ENCODE measurements at places on chromosomes 6 and 20.

GRCh38 chr20:50295345-50295744 lies 104.7 kb downstream of the CEBPB start:
- DNase-seq = no peak

DNA sequence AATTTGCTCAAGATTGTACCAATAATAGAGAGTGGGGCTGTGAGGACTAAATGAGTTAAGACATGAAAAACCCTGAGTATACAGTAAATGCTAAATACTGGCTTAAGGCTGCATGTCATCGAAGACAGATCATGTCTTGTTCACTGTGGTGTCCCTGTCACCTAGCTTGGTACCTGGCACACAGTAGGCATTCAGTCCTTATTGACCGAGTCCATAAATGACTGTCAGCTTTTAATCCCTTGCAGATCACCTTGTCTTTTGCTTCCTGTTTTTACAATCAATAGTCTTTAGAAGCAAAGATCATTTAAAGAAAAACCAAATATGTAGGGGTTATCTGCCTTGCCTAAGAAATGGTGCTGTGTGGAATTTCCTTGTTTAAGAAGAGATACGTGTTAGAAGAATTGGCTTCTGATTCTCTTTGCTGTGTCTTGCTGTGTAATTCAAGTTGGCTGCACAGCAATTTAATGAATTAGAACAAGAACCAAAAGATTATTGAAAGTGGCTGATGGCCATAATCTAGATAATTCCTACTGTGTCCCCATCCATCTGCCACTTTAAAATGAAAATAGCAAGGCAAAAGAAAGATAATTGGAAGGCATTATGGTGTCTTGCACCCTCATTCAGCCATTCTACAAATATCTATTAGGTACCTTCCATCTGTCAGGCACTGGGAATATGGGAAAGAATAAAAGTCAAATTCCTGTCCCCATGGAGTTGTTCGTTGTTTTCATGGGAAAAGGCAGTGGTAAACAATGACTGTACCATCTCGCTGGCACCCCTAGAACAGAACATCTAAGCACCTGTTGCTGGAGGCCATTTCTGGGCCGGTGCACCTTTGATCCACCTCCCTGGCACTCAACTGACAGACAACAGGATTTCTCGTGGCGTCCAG lies 12.4 kb upstream of the MAPK13 start:
- no peak for DNase-seq

DNA sequence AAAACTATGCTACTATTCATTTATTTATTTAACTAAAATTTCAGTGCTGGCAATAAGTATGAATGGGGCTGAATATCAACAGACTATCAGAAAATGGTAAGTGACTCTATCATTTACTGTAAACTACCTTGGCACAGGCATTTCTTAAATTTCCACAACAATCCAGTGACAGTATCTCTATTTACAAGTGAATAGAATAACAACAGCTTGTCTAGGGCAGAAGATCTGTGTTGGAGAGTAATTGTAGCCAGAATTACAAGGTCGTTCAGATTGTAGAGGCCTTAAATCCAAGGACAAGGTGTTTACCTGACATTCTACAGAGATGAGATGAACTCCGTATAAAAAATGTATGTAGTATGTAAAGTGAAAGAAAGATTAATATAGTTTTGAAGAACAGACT lies 193.8 kb upstream of the SIM1 start:
- DNase-seq = no peak

DNA sequence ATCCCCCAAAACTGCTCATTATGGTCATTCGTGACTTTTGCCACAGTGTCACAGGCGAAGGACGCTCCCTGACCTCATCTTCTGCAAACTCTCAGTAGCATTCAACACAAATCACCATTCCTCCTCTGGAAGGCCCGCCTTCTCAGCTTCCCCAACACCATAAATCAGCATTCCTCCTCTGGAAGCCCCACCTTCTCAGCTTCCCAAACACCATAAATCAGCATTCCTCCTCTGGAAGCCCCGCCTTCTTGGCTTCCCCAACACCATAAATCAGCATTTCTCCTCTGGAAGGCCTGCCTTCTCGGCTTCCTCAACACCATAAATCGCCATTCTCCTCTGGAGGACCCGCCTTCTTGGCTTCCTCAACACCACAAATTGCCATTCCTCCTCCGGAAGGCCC lies 288.0 kb upstream of the AGPAT4 start:
- no peak for DNase-seq

DNA sequence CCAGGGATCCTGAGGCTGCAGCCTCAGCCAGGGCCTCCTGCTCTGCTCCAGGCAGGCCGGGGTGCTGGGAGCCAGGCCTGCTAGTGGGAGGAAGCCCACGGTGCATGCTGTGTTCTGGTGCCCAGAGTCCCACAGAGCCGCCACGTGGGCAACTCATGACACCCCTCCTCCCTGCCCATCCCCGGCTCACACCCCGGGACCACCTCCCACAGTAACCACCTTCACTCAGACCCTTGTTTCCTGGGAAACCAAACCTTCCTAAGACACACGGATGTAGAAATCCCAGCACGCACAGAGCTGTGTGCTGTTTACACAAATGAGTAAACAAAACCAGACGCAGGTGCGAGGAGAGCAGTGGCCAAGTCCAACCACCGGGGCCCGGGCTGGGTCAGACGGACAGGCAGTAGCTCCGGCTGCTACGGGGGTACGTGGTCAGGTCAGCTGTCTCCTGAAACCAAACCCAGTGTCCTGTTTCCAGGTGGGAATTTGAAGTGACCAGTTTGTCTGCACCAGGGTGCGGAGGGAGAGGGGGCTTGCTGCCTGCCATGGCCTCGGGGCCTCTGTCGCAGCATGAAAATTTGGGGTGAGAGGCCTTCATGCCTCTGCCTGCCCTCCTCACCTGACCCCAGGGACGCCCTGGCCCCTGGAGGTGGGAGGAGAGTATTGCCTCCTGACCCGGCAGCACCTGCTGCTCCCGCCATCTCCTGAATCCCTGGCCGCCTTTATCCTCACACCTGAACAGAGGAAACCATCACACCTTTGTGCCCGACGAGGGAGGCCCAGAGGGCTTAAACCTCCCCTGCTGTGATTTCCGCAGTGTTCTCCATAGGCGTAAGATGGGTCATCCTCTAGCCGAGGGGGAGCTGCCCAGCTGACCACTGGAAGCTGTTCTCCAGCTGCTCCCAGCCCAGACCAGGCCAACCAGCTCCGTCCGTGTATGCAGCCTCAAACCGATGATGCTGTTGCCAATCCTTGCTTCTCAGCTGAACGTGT lies 52.0 kb upstream of the SMOC2 start:
- no peak for DNase-seq

DNA sequence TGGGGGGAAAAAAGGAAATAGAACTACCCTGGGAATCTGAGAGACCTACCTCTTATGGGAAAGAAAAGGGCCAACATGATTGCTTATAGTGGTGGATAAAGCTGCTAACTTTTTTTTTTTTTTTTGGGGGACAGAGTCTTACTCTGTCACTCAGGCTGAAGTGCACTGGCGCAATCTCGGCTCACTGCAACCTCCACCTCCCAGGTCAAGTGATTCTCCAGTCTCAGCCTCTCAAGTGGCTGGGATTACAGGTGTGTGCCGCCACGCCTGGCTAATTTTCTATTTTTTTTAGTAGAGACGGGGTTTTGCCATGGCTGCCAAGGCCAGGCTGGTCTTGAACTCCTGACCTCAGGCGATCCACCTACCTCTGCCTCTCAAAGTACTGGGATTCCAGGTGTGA lies 39.5 kb upstream of the TBC1D22B start:
- DNase-seq = no peak

DNA sequence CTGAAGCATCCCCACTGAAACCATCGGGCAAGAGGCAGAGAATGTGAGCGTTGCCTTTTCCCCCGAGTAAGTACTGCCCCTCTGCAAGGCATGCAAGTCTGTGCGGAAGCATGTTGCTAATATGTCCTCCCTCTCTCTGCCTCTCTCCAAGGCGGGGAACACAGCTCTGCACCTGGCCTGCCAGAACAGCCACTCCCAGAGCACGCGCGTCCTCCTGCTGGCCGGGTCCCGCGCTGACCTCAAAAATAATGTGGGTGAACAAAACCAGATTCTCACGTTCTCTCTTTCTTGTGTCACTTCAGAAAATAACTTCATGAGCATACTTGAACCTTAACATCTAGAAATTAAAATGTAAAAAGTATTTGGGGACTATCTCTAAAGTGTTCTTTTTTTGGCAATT lies 26.4 kb downstream of the LYRM2 start:
- no peak for DNase-seq

DNA sequence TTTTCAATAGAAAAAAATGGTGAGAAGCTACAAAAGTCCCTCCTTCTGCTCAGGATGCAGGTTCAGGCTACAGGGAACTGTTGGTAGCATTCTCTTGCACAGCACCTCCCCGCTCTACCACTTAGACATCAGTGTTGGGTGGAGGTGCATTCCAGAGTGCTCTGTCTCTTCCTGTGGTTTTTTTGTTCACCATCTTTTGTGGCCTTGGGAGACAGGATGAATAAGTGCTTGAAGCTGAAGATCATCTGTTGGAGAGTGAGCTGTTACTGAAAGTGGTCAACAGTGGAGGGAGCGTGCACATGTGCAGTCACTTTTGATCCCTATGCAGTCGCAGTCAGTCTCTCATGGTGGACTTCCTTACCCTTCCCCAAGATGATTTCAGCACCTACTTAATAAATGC lies 16.6 kb upstream of the BTBD3 start:
- peak; percentile 82 for DNase-seq

DNA sequence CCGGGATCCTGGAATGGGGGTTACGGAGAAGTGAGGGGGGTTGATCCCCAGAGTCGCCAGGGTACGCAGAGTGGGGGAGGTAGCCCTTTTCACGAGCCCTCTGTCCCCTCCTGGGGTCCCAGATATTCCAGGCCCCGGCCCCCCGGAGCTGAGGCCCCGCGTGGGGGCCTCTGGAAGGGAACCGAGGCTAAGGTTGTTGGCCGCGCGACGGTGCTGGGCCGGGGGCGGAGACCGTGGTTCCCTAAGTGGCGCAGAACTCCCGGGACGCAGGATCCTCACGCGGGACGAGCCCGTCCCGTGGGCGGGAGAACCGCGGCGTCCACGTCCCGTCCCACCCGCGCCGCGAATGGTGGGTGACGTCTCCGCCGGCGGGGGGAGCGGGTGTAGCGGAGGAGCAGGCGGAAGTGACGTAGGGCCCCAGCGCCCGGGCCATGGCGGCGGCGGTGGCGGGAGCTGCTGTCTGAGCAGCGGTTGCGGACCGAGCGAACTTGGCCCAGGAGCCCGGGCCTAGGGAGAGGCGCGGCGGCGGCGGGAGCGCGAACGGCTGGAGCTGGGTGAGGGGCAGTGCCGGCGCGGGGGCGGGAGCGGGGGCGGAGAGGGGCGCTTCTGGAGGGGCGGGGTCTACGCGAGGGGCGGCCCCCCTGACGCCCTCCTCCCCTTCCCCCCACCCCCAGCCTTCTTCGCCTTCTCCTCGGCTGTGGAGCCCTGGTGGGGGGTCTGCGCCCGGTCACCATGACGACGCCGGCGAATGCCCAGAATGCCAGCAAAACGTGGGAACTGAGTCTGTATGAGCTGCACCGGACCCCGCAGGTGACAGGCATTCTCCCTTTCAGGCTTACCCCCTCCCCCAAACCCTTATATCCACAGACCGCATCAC lies at the start of gene RING1:
Gene RING1 (plus strand): TSS at position 410 of the 877 bp plus-strand sequence. CDS start 323 bp downstream, at position 733.
- peak; percentile 47 for DNase-seq

GRCh38 chr6:16409531-16410441 lies 171.4 kb downstream of the GMPR start:
- no peak for DNase-seq

- DNase-seq = no peak
Measured at GRCh38 chr6:77433888-77434287, 29.4 kb downstream of the HTR1B start.

- DNase-seq = no peak
Measured at GRCh38 chr6:24490948-24491347, 1.6 kb upstream of the GPLD1 start.

GRCh38 chr6:152399399-152399798 lies 237.8 kb downstream of the SYNE1 start:
- no peak for DNase-seq

DNA sequence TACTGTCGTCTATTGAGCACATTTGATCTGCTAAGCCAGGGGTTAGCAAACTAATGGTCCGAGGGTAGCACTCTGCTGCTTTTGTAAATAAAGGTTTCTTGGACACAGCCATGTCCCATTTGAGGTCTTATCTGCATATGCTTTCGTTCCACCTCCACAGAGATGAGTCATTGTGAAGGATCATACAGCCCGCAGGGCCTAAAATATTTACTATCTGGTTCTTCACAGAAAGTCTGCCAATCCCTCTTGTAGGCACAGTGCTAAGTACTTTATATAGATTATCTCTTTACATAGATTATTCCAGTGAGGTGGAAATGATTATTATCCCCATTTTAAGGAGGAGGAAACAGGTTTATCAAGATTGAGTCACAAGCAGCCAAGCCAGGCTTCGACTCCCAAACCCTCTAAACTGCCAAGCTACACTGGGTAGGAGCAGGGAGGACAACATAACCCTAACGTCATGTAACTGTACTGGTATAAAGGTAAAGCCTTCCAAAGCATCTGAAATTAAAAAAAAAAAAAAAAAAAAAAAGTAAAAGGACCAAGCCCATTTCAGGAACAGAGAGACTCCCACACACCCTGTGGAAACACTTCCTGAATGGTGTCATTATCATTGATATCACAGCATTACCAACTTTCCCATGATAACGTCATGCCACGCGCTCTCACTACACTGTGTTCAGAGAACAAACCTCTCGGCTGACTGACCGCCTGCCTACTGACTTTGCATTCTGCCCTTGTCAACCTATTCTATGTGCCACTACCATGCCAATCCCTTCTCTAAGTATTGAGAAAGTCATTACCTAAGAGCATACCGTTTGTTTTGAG lies 101.0 kb downstream of the KIF16B start:
- DNase-seq = no peak

- peak; percentile 38 for DNase-seq
Measured at GRCh38 chr6:48151142-48151541, 40.1 kb upstream of the PTCHD4 start.

- no peak for DNase-seq
Measured at GRCh38 chr6:29723666-29724588, 693 bp downstream of the HLA-F start.

DNA sequence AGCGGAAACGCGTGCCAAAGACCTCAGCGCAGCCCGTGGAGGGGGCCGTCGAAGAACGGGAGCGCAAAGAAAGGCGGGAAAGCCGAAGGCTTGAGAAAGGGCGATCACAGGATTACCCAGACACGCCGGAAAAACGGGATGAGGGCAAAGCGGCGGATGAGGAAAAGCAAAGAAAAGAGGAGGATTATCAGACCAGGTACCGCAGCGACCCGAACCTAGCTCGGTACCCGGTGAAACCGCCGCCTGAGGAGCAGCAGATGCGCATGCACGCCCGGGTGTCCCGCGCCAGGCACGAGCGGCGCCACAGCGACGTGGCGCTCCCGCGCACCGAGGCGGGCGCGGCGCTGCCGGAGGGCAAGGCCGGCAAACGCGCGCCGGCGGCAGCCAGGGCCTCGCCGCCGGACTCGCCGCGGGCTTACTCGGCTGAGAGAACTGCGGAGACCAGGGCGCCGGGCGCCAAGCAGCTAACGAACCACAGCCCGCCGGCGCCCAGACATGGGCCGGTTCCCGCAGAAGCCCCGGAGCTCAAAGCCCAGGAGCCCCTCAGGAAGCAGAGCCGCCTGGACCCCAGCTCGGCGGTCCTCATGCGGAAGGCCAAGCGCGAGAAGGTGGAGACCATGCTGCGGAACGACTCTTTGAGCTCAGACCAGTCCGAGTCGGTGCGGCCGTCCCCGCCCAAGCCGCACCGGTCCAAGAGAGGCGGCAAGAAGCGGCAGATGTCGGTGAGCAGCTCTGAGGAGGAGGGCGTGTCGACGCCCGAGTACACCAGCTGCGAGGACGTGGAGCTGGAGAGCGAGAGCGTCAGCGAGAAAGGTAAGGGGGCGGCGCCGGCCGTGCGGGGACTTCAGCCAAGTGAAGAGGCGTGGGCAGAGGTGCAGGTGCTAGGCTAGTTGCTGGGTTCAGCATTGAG lies 296.2 kb downstream of the RIMS1 start:
- no peak for DNase-seq
